ENCODE measurements at places on chromosomes 3 and 15. TPM values are rescaled to one million over a fixed set of nuclear protein-coding genes. Genes with fewer than 3 reads are reported as not detected.

DNA sequence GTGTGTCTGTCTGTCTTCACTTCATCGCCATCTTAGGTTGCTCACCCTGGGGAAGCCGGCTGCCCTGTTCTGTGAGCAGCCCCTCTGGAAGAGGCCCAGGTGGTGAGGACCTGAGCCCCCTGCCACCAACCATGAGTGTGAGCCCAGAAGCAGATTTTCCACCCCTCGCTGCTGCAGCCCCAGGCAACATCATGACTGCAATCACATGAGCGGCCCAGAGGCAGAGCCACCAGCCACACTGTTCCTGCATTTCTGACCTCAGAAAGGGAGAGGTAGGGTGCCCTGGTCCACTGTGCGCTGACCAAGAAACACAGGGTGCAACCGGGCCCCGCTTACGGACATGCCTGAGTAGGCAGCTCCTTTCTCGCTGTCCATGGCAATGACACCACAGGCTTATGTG is 92.3 kb upstream of the IQSEC1 start:
- DNase-seq: no peak

DNA sequence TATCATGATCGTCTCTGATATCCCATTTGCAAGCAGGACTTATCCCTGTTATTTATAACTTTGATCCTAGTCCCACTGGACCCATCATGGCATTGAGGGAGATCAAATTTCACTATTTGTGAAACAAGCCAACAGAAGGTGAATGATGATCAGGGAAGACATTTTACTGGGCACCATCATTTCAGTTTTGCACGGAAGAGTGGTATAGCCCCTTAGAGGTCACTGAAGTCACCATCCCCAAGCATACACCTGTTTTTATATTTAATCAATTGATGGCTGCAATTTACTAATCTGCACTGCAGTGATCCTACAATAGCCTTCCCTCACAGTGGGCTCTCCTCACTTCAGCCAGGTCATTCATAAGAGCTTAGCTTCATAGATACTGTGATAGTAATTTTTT is 132.4 kb downstream of the FHIT start:
- DNase-seq: no peak

DNA sequence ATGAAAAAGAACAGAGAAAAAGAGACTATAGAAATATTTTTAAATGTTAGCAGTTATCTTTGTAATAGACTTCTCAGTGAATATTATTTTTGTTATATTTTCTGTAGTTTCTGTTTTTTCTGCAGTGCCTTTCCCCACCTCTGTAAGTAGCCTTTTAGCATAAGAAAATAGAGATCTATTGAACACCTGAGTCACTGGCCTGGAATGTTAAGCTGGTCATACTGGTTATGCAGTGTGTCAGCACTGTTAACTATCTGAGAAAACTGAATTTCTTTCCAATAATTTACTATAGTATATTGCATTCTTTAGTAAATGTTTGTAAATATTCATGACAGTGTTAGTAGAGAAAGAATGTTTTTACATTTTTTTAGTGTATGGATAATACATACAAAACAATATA is 79.8 kb downstream of the NECTIN3 start:
- peak; percentile 38 for DNase-seq

GRCh38 chr15:43776101-43776717 is 557 bp downstream of the ELL3 start:
- no peak for DNase-seq

- DNase-seq: no peak
These were observed 86.7 kb downstream of the EBLN2 start for GRCh38 chr3:73148206-73148605.

GRCh38 chr15:59115047-59115446 is 10.1 kb downstream of the CCNB2 start:
- DNase-seq: no peak

DNA sequence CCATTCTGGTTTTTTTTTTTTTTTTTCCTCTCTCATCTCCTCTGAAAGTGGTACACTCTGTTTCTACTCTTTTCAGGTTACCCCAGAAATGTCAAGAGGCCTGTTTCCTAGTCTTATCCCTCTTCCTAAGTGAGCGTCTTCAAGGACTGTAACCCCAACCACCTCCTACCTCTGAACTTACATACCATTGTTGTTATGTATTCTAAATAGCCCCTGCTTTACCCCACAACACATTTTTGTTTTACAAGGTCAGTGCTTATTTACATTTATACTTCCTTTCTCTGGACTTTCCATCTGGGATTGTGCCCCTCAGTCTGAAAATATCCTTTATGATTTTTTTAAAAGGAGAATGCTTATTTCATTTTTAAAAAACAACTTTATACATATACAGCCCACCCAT is 38.8 kb downstream of the PTH1R start:
- no peak for DNase-seq

- DNase-seq: no peak
These were observed 1.6 kb upstream of the CLDN11 start for GRCh38 chr3:170417090-170417489.

DNA sequence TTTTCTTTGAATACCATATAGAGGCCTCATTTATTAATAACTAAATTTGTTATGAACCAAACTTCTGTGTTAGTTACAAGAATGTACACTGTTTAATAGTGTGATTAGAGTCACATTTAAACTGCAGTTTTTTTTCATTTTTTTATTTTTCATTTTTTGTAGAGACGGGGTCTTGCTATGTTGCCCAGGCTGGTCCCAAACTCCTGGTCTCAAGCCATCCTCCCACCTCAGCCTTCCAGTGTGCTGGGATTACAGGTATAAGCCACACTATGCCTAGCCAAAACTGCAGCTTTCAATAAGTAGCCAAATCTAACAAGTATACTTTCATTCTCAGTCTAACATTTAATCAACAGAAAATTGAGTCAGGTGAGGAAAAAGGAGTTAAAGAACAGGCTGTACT is 10.2 kb upstream of the ATP11B start:
- DNase-seq: no peak

GRCh38 chr3:15653321-15653720 is 51.8 kb downstream of the BTD start:
- no peak for DNase-seq

GRCh38 chr3:58666683-58667082 is at the start of gene FAM3D:
FAM3D (minus strand) TSS chr3:58666774; CDS start chr3:58655563, 11,211 bp downstream.
- no peak for DNase-seq

CLN6 gene
- 26.5 TPM for total RNA-seq

Measured in MCF 10A (cell line).